ENCODE measurements at places on chromosomes 1 and 21.

- peak; percentile 16 for DNase-seq
Measured at GRCh38 chr1:40315795-40316594, 1.1 kb downstream of the COL9A2 start.

GRCh38 chr1:145982010-145982723, 14.2 kb downstream of the TXNIP start:
- DNase-seq = no peak

DNA sequence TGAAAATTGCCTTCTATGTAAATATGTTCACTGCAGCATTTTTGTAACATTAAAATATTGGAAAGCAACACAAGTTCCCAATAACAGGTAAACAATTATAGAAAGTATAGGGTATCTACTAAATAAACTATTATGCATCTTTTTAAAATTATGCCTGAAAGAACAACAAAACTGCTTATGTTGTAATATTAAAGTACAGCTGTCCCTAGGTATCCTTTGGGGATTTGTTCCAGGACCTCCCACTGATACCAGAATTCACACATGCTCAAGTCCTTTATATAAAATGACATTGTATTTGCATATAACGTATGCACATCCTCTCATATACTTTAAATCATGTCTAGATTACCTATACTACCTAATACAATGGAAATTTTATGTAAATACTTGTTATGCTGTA, 121.8 kb upstream of the TNFSF4 start:
- DNase-seq = no peak

- no peak for DNase-seq
Measured at GRCh38 chr1:117658676-117659075, 52.8 kb downstream of the TENT5C start.

DNA sequence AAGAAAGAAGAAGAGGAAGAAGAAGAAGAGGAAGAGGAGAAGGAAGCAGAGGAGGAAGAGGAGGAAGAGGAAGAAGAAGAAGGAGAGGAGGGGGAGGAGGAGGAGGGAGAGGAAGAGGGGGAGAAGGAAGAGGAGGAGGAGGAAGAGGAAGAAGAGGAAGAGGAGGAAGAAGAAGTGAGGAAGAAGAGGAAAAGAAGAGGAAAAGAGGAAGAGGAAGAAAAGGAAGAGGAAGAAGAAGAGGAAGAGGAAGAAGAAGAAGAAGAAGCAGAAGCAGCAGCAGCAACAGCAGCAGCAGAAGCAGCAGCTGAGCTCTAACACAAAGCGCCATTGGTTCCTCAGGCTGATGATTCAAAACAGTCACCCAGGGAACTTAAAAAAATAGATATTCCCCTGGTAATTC, 34.0 kb downstream of the DNAI4 start:
- DNase-seq = no peak

Measured in BE2C (cell line).